Stimulated activated CD8-positive, alpha-beta memory T cell treated with anti-CD3 and anti-CD28 coated beads, Interleukin-2, amount 100 ng/mL, for 1 hour (primary cell): ENCODE measurements at places on chromosomes 16 and 17.

DNA sequence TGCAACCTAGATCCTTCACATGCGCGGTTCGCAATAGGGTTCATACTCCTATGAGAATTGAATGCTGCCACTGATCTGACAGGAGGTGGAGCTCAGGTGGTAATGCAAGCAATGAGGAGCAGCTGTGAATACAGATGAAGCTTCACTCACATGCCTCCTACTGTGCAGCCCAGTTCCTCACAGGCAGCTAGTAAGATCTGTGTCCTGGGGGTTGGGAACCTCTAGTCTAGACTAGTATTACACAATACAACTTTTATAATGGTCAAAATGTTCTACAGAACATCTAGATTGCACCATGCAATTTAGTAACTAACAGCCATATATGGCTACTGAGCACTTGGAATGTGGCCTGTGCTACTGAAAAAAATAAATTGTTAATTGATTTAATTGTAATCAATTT is 26.7 kb downstream of the ABCA5 start:
- DNase-seq, result no peak

DNA sequence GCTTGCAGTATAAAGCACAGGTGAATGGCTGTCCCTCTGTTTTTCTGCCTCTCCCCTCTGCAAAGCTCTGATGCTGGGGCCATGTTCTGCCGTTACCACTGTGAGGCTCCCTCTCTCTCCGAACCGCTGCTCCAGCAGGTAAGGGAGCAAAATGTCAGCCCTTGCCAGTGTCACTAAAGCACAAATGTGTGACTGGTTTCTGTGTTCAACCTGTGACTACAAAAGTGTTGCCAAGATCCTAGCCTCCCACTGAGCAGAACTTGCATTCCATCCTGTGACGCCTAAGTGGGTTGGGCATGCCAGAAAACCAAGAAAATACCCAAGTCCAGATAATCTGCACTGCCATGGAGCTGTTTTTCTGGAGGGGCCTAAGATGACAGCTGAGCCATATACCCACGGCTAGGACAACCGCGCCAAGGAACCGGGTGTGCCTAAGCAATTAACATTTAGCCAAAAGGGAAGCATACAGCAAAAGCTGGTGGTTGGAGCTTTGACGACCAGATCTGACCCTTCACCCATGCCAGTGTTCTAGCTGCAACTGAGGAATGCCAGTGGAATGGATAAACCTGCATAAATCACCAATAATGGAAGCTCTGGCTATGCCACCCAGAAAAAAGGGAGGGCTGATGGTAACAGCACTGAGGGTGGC is 35.0 kb downstream of the PSME3IP1 start:
- DNase-seq, result no peak

- no peak for DNase-seq
Observed at GRCh38 chr16:85015481-85016187, 4.3 kb upstream of the ZDHHC7 start.

DNA sequence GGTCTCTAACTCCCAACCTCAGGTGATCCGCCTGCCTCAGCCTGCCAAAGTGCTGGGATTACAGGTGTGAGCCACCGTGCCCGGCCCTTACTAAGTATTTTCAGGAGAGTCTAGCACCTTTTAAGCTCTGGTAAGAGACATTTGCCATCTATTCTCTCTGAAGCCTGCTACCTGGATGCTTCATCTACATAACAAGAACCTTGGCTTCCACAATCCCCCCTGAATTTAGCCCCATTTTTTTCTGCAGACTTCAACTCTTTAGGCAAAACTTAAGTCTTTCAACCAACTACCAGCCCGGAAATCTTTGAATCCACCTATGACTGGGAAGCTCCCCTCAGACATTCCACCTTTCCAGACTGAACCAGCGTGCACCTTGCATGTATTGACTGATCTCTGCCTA is 14.0 kb upstream of the UBE2I start:
- no peak for DNase-seq

DNA sequence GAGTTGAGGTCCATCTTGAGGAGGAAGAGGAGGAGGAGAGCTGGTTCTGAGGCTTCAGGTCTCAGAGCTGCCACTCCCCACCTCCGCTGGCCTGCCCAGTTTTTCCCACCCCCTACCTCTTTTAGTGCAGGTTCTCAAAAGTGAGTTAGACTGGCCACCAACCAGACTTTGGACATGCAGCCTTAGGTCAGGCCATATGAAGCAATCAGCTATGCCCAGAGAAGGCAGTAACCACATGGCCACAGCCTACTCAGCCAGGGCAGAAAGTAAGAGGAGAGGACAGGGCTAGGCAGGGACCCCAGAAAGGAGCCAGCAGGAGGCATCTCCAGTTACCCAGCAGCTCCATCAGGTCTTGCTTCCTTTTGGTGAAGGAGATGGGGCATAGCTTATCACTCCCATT is 9.0 kb downstream of the MYO15A start:
- no peak for DNase-seq

- DNase-seq, result no peak
Observed at GRCh38 chr16:16073891-16074881, 124.8 kb downstream of the ABCC1 start.

- no peak for DNase-seq
Observed at GRCh38 chr16:17773698-17774101, 302.9 kb upstream of the XYLT1 start.

GRCh38 chr16:68972720-68973119 is 129.4 kb downstream of the TANGO6 start:
- no peak for DNase-seq

DNA sequence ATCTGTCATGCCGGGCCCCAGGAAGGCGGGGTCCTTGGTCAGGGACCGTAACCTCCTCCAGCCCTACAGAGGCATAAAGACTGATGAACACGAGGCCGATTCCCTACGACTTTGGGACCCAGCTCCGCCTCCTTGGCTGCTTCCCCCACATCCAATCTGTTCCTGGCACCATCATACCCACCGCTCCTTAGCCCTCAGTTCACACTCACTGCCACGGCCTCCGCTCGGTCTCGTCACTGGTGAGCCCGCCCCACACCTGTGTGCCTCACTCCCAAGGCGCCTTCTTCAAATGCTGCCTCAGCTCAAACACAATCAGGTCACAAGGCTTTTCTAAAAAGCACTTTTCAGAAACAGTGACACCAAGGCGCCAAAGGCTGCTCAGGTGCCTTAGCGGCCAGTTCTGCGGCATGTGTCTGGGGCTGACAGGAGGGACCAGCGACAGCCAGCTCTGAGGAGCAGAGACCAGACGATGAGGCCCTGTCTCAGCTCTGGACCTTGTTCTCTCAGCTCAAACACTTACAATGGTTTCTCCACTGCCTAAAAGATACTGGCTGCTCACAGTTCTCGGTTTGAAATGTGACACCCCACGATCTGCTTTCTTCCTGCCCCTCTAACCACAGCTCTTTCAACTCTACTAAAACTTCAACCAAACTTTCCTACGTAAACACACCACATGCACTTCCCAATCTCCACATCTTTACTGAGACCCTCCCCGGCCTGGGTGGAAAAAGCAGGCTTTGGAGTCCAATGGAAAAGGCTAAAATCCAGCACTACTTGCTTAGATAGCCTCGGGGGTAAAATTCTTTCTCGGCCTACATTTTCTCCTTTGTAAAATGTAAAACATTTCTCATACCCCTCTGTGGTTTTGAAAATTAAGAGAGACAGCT is 33.2 kb downstream of the CYB5D2 start:
- no peak for DNase-seq

- no peak for DNase-seq
Observed at GRCh38 chr17:34706029-34706428, 126.6 kb downstream of the TMEM132E start.

- no peak for DNase-seq
Observed at GRCh38 chr17:55377671-55378275, 43.9 kb downstream of the MMD start.

- no peak for DNase-seq
Observed at GRCh38 chr16:62602790-62603189, 566.6 kb upstream of the CDH8 start.

DNA sequence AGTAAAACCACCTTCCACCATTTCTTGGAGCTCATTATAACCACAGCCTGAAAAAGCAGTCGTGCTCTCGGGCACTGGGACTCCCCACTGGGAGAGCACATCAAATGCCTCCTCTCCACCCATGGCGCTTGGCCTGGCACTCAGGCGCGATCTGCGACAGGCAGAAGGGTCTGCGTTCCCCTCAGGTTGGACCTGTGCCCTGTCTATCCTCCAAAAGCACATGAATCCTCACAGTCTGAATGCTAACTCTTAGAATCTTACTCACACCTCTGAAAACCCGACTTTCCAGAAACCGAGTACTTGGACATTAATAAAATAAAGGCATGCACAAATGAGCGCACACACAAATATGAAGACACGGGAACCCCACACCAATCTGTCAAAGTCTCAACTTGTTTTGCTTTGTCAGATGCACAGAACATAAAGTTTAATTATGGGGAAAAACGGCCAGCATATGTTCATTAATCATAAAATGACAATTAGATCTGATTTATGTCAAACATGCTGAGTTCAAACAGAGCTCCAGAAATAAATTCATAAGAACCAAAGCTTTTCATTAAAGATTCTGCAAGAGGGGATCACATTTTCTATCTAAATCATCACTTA is 20.5 kb upstream of the FAAP100 start:
- DNase-seq, result no peak

DNA sequence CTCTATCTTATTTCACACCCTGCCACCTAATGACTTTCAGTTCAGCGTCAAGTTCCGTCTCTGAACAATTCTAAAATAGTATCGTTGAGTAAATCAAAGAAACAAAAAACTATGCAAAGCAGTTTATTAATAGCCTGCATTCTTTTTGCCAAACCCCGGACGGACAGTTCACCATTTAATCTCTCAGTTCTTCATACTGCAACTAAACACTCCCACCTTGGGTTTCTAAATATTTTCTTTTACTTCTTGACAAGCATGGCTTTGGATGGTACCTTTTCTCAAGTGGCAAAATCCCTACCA is 1.2 kb downstream of the MYH11 start:
- no peak for DNase-seq

DNA sequence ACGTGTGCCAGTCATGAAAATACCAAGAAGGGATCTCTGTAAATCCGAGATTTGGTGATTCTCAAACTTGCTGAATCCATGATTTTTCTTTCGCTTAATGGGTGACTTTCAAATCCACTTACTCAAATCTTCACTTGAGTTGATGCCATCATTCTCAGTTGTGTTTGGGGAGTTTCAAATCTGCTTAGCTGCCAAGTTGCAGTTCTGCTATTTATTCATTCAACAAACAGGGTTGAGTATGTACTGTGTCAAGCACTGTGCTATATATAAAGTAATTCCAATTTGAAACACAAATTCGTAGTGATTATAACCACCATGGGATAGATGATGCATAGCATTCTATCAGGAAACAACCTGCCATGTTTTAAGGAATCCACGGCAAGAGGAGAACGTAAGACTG is 394.3 kb downstream of the CDH13 start:
- DNase-seq, result no peak

- no peak for DNase-seq
Observed at GRCh38 chr17:80122926-80123505, 21.6 kb downstream of the GAA start.

DNA sequence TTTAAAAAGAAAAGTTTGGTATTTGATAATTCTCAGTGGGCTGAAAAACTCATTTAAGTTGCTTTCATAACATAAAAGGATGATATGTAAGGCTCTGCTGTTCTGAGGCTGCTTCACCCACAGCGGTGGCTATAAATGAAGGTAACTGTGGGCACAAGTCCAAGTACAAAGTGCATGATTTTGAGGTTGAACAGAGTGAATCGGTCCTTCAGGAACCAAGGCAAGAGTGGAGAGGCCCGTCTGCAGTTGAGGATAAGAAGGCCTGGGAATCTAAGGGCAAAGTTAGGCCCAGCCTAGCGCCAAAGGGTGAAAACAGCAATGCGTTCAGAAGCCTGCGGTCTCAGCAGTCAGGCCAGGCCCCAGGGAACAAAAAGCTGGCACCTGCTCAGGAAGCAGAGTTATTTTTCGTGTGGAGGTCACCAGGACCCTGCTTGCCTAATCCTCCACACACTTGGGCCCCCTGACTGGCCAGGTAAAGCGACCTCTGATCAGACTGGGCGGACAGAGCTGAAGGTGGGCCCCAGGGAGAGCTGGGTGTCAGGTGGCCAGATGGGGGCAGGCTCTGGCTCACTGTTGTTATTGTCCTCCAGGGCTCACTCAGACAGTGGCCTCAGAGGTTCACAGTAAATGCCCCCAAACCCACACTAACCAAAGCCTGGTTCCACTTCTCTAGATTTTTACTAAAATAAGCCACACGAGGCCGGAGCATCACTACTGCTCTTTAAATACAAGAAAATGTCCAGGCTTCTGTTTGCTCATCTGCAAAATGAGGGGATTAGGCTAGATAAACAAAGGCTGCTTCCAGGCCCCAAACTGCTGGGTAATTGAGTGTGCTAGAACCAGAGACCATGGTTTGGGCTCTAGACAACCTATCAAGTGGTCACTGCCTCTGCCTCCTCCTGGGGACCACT is 46.5 kb downstream of the TEX2 start:
- no peak for DNase-seq

DNA sequence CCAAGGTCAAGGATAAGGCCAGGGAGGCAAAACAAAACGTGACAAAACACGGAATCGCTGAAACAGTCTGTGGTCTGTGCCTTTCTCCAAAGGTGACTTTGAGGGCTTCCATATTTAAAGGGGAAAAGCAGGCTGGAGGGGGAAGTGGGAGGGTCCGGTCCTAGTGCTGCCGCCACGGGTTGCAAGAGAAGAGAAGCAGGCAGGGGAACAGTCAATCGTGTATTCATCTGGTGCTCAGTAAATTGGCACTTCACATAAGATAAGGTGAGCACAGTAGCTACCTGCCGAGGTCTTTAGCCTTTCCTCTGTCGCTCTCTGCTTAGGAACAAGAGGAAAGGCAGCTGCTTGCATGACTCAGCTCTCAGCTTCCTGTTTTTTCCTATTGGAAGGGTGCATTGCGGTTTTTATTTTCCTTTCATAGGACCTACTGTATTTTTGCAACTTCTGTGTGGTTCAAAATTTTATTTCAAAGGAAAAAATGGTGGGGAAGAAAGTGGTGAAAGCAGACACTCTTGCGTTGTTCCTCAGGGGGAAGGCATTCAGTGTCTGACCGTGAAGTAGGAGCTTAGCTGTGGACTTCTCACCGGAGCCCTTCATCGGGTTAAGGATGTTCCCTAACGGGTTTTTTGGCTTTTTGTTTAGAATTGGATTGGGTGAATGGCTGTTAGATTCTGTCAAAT is 7.1 kb upstream of the LGALS3BP start:
- no peak for DNase-seq

DNA sequence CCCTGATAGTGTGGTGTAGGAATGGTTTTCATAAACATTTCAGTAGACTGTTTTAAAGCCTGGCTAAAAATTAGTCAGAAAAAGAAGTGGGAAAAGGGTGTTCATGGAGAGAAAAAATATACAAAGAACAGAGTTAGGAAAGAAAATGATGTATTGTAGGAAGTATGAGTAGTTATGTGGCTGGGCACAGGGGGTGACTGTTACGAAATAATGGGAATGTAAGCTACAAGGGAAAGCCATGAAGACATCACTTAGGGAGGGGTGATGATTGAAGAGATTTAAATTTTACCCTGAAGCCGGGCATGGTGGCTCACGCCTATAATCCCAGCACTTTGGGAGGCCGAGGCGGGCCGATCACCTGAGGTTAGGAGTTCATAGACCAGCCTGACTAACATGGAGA is 55.3 kb downstream of the NUP88 start:
- no peak for DNase-seq
